ENCODE measurements at places on chromosomes 1 and 21.

DNA sequence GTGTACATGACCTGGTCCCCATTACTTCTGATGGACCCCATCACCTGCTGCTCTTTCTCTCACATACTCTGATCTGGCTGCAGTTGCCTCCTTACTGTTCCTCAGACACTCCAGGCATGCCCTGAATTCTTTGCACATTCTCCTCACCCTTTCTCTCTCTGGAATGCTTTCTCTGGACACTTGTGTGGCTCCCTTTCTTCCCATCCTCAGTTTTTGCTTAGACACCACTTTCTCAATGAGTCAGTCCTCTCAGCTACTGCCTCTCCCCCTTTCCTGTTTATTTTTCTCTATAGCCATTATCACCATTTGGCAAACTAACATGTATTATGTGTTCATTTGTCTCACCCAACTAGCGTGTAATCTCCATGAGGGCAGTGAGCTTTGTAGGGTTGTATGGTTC, 28.1 kb downstream of the PLXNA2 start:
- DNase-seq: no peak

DNA sequence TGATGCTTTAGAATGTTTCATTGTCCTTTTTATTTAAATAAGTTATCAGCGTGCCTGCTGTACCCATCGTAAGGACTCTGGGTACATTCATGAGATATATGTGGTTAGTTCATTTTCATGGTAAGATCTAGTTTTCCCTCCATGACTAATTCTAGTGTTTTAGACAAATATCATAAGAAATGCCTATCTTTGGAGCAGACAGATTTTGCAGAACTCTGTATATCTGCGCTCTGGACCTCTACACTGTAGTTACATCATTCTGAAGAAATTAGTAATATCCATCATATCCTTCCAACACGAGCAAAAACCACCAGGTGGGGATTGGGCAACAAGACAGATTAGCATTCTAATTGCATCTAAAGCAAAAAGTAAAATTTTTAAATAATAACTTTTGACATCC, 499.2 kb downstream of the SETD4 start:
- no peak for DNase-seq

DNA sequence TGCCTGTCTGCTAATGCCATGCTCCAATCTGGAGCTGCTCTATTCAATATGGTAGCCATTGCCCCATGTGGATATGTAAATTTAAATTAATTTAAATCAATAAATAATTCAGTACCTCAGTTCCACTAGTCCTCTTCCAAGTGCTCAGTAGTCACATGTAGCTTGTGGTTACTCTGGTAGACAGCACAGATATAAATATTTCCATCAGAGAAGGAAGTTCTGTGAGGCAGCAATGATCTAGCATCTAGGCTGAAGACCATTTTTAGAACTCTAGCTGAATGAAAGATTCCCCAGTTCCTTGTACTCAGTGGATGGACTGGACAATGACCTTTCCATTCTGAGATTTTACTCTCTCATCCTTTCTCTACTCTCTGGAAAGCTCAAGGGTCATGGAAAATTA, 25.8 kb upstream of the CAPZB start:
- no peak for DNase-seq

- no peak for DNase-seq
Observed at GRCh38 chr1:227459326-227459841, 104.0 kb upstream of the ZNF678 start.

DNA sequence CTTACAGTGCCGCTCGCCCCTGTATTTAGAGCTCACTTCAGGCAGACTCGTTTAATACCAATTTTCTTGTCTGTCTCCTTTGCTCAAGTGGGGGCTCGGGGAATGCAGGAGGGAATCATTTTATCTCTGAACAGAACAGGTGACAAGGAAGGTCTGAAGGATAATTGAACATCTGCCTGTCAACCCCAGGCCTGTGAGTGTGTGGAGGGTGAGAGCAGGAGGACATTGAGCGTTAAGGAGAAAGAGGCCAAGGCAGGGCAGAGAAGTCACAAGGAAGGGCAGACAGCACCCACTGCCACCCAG, 9.7 kb upstream of the PEF1 start:
- no peak for DNase-seq

DNA sequence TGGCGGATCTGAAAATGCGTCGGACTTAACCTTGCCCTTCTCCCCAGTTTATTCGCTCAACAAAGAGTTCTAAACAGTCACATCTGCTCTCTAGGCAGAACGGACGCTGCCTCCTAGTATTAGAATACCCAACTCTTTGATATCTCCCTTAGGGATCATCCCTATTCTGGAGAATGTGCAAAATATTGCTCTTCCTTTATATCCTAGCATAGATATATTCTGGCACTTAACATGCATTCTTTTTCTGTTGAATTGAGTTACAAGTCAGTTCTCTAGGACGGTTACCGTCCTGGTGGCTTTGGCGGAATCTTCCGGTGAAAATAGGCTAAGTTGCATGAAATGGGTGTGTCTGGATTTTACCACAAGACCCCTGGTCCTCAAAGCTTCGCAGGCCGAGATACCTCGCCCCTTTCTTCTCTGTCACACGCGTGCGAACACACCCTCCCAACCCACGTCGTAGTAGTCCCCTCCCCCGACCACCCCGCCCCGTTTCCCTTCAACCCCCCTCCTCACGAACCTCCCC, 501 bp upstream of the DNAJC6 start:
- no peak for DNase-seq

All from NCI-H1105 (cell line).